Activated CD8-positive, alpha-beta memory T cell treated with anti-CD3 and anti-CD28 coated beads, Interleukin-2, amount 10 ng/mL, durations not matched to agents 7 days and 5 days (primary cell): ENCODE measurements at places on chromosomes 6 and 20. TPM values are rescaled to one million over a fixed set of nuclear protein-coding genes. Genes with fewer than 3 reads are reported as not detected.
A peak's percentile ranks its signal among the peaks of the same experiment; 100 is the strongest.

DNA sequence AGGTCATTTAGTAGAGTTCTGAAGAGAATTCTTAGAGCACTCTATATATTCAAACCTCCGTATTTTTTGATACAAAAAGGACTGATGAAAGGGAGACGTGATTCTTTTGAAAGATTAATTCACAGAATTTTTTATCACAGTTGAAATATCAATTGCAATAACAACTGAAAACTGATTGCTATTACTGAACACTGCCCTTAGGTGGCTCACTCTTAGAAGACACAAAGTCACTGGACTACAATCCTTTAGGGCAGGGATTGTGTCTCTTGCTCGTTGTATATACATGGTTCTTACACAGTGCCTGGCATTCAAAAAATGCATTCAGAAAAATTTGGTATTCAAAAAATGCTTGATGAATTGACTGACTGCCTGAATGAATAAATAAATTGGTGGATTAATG is 17.1 kb upstream of the CALHM6 start:
- DNase-seq: no peak

- no peak for DNase-seq
These were observed 747.8 kb downstream of the PTPRT start for GRCh38 chr20:42441864-42442331.

GRCh38 chr20:13856354-13856753 is 71.5 kb downstream of the NDUFAF5 start:
- no peak for DNase-seq

GRCh38 chr6:2793534-2794151 is 28.4 kb downstream of the WRNIP1 start:
- peak; percentile 66 for DNase-seq

DNA sequence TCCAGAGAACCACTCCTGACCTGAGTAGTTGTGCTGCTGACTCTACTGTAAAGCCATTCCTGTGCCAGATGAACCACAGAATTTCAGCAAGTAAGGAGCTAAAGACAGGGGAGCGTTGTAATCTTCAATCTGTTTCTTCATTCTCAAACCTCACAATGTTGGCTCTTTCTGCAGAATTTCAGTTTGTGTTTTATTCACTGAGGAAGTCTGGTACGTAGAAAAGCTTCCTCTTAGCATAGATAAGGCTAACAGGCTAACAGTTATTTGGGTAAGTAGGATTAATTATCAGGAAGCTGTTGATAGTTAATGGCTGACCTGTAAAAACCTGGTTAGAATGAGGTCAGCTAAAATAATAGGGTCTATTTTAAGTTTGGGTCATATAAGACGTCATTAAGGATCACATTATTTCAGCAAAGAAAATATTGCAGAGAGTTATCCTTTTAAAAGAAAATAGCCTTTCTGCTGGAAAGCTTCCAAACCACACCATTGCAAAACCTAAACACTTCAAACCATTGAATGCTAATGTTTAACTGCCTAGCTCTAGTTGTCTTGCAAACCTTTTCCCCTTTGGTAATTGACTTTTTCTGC is 14.1 kb upstream of the TENT5A start:
- no peak for DNase-seq

DNA sequence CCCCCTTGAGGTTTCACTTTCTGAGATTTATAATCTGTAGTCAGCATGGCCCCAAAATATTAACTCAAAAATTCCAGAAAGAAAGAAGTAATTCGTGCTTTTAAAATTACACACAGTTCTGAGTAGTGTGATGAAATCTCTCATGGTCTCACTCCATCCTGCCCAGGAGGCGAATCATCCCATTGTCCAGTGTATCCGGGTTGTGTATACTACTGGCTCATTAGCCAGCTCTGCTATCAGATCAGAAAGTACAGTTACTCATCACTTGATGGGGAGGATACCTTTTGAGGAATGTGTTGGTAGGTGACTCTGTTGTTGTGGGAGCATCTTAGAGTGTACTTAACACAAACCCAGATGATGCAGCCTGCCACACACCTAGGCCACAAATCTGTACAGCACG is 65.2 kb downstream of the CDC5L start:
- no peak for DNase-seq

DNA sequence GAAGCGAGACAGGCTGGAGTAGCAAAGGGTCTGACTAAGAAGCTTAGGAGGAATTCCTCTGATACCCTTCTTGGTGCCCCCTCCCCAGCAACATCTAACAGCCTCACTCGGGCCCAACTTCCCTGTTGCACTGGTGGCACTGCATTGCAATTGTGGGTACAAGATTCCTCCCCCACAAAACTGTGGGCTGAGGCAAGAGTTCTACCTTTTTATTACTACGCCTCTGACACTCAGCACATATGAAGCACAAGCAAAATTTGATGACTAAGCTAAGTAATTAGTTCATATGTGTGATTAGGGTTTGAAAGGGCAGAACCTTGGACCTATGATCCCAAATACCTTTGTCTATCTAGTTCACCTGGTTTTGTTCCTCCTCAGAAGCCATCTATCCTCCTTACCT is 83.5 kb downstream of the ZHX3 start:
- DNase-seq: no peak

DNA sequence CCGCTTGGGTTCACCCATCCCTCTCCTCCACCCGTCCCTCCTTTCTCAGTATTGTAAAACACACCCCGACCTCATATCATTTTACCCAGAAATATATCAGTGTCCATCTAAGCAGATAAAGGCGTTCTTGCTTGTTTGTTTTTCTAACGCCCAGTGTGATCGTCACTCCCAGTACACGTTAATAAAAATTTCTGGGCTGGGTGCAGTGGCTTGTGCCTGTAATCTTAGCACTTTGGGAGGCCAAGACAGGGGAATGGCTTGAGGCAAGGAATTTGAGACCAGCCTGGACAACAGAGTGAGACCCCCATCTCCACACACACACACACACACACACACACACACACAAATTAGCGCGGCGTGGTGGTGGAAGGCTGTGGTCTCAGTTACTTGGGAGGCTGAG is 24.4 kb upstream of the TFAP2C start:
- DNase-seq: no peak

DNA sequence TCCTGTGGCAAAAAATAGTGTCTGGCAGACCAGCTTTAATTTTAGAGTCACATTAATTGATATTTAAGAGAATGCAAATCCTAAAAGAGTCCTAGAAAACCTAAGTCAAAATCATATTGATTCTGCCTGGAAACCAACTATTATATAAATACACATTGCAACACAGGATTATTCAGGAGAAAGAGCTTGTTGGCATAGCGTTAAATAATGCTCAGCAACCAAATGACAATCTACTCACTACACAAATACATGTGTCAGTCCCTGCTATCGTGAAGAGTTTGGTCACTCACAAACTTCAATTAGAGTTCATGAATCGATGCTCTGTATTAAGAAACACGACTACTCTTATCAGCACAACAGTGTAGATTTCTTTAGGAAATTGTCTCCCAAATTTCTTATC is 54.2 kb downstream of the CGA start:
- no peak for DNase-seq

DNA sequence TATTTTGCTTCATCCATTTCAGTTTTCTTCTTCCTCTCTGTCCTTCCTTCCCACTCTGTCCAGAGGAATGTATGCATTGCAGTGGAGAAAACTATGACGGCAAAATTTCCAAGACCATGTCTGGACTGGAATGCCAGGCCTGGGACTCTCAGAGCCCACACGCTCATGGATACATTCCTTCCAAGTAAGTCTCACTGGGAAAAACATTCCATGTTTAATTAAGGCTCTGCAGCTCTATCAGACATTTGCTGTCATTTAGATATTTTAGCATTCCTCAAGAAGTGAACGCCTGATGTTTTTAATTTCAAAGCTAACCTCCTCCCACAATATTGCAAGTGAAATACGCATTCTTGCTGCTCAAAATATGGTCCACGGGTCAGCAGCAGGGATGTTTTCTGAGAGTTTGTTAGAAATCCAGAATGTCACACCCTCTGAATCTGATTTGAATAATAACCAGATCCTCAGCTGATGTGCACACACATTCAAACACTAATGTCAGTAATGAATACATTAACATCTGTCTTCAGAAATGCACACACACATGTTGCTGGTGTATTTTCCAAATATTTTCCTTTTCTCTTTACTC is 12.8 kb downstream of the PLG start:
- DNase-seq: no peak

GRCh38 chr6:70470016-70470415 is 56.7 kb downstream of the FAM135A start:
- no peak for DNase-seq

GRCh38 chr6:124080483-124080882 is 276.8 kb downstream of the NKAIN2 start:
- no peak for DNase-seq

- DNase-seq: no peak
These were observed 5.7 kb downstream of the MAPK13 start for GRCh38 chr6:36136034-36136433.

DNA sequence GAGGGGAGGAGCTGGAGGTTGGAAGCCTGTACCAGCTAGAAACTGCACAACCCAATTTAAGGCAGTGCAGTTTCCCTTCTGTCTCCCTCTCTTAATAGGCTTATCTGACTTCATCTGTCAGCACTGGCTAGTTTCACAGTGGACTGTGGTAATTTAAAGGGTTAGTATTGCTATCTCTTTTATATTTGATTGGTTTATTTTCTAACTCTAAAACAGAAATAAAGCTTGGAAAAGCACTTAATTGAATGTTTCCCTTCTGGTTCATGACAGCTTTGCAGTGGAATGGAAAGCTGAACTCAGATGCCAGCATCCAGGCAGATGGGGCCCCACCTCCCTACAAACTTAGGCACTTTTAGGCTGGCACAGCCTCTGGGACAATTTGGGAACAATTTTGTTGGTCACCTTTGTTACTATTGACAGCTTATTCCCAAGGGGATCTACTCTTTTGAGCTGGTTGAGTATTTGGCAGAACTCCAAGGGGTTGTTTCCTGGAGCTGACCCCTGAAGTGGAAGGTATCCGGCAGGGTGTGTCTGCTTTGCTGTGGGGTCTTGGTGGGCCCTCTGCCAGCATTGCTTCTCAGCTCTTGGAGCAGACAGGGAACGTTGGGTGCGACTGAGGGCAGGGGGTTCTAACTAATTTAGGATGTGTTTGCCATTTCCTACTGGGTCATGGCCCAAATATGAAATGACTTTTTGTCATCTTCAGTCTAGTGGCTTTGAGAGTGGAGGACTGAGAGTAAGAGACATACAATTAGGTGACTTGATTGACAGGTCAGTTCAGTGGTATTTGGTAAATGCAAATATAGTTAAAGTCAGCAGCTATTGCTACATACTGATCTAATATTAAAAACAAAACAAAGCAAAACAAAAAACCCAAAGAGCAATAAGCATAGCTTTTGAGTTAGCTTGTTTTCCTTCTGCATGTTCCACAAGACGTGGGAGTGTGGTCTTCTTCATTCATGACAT is 9.3 kb downstream of the SH3BGRL2 start:
- DNase-seq: no peak

DNA sequence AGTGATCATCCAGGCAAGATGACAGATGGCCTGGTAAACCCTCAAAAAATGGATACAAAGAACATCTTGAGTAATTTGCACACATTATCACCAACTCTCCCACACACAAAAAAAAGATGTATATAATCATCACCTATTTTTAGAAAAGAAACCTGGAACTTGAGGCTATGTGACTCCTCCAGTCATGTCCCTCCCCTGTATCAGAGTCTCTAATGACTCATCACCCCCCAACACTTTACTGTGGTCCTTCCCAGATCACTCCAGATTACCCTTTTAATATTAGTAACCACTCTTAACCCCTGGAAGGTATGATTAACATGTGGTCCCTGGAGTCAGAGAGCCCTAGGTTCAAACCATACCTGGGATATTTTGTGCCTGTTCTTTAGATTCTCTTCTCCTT is 144.8 kb downstream of the ZNF217 start:
- no peak for DNase-seq

DNA sequence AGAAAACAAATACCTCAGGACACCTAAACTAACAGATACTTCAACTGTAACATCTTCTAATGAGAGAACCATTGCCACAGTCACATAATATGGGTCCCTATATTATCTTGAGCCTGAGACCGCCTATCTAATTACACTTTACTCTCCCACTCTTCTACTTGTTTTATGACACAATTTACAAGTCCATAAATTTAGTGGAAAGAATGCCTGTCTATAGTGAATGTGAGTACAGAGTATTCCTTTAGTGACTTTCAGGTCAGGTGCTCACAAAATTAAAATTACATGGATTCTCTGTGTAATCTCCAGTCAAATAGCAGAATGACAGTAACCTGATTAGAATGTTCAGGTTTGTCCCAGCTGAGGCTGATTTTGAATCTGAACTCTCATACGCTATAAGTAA is 624.1 kb downstream of the PKHD1 start:
- DNase-seq: no peak

DNA sequence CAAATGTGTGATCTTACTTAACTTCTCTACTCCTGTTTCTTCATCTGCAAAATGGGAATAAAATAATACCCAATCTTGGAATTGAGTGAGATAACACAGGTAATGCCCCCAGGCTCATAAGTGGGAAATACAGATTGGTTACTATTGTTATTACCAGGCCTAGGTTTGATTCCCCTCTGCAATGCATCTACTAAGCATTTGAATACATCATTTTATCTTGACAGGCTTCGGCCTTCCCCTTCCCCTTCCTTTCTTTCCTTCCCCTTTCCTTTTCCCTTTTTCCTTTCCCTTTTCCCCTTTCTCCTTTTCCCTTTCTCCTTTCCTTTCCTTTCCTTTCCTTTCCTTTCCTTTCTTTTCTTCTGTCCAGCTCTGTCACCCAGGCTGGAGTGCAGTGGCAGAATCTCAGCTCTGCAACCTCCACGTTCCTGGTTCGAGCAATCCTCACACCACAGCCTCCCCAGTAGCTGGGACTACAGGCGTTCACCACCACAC is 7.3 kb upstream of the HNF4A start:
- DNase-seq: no peak

DNA sequence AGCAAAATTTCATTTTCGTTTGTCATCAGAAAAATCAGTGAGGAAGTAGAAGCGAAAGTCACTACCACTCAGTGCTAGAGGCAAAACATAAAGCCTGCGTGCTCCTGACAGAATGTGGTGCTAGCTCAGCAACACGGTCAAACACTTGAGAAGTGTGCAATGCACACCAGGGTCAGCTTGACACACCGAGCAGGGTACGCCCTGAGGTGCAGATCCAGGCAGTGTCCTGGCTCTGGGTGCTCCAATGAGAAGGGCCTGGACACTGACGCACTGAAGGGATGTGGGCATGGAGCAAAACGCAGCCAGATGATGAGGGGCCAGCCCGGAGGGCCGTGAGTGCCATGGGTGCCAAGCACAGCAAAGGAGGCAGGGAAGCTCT is 5.9 kb downstream of the RNASET2 start:
- peak; percentile 48 for DNase-seq

- DNase-seq: no peak
These were observed 25.3 kb downstream of the ACSS1 start for GRCh38 chr20:25032478-25033264.

The CAP2 gene
- not detected for total RNA-seq

The OR2H1 gene
- total RNA-seq: not detected

The BMP7 gene
- not detected for total RNA-seq

The C20orf204 gene
- 19.0 TPM for total RNA-seq

The KCNQ5 gene
- 7.8 TPM for total RNA-seq

The TTBK1 gene
- 0.20 TPM for total RNA-seq

The GSTA2 gene
- not detected for total RNA-seq

The KCNQ2 gene
- 0.05 TPM for total RNA-seq

The LPA gene
- total RNA-seq: not detected

The ECT2L gene
- total RNA-seq: not detected

The HSPA1B gene
- total RNA-seq: 71.6 TPM

The DUSP15 gene
- total RNA-seq: not detected

The VSX1 gene
- not detected for total RNA-seq

The ANKRD6 gene
- 4.5 TPM for total RNA-seq

The POPDC3 gene
- total RNA-seq: not detected

The VWA7 gene
- total RNA-seq: 6.4 TPM
